Left lung (tissue), 14 donors: ENCODE measurements at places on chromosomes 4 and X. TPM values are rescaled to one million over a fixed set of nuclear protein-coding genes. Genes with fewer than 3 reads are reported as not detected.

GRCh38 chr4:109294006-109294405, 8.5 kb downstream of the COL25A1 start:
- no peak for DNase-seq

The TCEAL7 gene
- total RNA-seq: 3.5 TPM

DNA sequence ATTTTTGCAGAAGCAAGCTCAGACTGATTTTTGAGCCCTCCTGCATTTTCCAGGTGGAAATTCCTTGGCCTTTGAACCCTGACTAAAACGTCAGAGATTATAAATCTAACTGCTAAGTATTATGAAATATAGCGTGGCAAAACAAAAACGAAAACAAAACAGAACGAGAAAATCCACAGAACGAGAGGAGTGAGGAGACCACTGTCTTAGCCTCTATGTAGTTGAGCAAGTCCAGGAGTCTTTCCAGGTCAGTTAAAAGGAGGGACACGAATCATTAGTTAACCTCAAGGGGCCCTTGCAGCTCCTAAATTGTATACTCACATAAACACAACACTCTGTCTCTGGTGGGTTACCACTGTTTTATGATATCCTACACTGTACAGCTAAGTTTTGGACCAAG, 80.2 kb downstream of the SYNPO2 start:
- no peak for DNase-seq

DNA sequence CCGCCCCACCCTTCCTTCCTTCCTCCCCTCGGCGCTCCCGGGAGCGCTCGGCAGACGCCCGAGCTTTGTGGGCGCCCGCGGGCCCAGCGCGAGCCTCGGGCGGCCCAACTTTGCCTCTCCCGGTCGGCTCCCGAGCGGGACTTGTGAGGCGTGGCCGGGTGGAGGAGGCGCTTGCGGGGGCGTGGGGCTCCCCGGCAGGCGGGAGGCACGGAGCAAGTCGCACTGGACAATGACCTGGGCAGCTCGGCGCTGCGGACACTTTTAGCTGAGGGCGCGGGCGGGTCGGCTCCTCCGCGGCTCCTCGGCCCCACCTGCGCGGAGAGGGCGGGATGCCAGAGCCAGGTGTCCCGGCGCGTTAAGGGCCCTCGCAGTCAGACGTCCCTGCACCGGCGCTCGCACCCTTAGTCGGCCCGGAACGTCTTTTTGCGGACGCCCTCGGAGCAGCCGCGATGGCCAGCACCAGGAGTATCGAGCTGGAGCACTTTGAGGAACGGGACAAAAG, 385 bp downstream of the DCLK2 start:
- peak; percentile 50 for DNase-seq

DNA sequence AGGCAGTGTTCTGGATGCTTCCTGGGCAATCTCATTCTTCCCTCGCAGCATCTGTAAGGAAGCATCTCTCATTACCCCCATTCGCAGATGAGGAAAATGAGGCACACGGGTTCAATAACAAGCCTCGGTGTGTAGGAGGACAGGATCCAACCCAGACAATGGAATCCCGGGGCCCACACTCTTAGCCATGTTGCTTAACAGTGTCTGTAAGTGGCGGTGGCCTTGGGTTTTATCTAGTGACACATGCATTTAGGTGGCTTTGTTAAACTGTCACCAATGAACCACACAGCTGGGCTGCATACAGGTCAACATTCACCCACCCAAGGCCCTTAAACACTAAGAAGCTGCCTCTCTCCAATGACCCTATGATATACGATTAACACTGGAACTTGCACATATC, 22.6 kb downstream of the RELL1 start:
- no peak for DNase-seq

GRCh38 chrX:107360788-107361360, 88.6 kb upstream of the FRMPD3 start:
- DNase-seq: no peak

DNA sequence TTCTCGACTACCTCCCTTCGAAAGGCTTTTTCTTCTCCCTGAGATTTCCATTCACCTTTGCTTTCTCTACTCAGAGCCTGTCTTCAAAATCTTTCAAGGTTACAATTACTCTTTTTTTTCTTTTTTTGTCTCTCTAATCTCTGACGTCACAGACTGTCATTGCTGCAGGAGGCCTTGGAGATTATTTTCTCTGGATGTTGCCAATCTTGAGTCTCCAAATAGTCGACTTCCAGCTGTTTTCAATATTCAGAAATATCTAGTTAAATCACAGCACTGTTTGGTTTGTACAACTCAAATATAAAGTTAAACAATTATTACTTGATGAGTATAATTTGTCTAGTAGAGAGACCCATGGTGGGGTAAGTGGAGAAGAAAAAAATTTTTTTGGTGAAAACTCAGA, 359.0 kb upstream of the BOD1L1 start:
- DNase-seq: no peak

- peak; percentile 82 for DNase-seq
Measured at GRCh38 chr4:1009542-1010394, 1.7 kb upstream of the FGFRL1 start.
